RCC 7860 (cell line): ENCODE measurements at places on chromosomes 1 and 21.

GRCh38 chr21:17578876-17579275 is 33.8 kb downstream of the BTG3 start:
- DNase-seq: no peak

- peak; percentile 38 for DNase-seq
Measured at GRCh38 chr1:15029786-15030185, 123.8 kb upstream of the TMEM51 start.

DNA sequence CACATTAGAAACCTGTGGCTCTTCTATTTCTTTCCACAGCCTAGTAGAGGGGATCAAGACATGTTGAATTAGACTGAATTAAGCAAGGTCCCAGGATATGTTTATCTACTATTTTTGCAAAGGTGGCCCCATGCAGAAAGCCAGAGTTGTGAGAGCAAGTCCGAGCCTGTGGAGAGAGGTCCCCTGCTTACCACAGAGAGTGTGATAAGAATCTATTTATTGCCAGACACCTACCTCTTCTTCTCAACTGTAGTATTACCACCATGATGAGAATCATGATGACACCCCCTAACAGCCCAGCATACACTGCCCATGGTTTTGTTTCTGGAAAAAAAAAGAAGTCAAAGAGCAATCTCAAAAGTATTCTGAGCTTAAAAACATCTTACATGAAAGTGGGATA is 23.0 kb downstream of the SLAMF1 start:
- no peak for DNase-seq

DNA sequence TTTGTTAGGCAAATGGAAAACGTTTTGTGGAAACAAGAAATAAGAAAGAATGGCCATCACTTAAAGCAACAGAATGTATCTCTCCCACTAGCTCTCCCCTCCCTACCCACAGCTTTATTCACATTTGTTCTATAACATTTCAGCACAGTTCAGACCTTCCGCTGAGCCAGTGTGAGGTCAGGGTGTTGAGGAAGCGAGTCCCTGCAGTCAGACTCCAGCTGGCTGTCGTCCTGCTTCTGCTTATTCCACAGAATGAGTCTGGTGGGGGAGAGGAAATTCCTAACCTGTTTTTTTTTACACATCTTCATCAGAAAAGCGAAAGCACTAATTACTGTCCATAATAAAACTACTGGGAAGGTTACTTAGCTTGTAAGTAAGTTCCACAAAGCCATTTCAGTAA is 39.0 kb downstream of the MRPL39 start:
- peak; percentile 62 for DNase-seq

DNA sequence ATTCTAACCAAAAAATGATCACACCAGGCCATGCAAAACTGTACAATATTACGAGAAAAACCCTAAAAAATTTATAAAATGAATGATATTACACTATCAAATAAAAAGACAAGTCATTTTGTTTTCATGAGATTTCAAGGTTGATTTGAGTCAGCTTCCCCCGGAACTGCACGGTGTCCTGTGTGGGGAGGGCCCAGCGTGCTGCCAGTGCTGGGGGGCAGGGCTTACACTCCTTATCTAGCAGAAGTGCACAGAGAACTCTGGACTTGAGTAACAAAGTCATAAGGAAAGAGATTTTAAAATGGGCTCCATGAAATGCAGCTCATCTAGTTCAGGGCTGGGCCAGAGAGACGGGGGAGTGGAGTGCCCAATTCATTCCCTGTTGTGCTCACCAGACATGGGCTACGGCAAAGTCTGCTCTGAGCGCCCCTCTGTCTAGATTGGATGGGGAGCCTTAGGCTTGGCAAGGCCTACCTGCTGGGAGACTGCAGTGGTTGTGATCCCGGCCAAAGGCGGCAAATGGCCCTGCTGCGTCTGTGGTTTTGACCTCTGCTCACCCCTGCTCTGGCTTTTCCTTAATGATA is 50.1 kb downstream of the COQ8A start:
- no peak for DNase-seq

- DNase-seq: no peak
Measured at GRCh38 chr1:231632119-231632518, 5.5 kb downstream of the DISC1 start.

DNA sequence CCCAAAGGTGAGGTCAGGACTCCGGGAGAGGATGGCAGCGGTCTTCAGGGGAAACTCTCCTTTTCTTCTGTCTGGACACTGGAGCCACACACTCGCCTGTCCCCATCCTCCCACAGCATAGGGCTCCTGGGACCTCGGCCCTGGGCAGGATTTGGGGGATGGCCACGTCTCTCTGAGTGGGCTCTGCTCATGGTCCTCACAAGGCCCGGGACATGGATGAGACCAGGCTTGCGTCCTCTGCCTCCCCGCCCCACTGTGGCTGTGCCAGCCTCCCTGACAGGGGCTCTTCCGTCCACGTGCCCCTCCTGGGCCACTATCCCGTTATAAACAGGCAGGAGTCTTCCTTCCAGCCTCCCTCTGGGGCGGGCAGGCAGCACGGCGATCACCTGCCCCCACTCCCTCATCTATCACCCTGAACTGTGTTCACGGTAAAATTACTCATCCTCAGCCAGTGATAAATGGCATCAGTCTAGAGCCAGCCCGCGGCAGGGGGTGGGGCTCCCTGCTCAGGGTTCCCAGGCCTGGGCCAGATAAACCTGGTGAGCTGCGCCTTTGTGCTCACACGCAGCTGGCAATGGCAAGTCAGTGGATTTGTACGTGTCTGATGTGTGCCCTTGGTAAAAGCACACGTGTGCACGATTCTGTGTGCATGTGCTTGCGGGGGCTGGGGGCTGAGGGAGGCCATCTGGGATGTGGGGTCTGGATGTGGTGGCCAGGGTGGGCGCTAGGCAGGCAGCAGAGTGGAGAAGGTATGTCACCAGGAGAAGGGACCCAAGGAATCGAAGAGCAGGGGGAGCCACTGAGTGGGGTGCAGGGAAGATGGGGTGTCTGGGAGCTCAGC is 12.6 kb upstream of the SAMD11 start:
- peak; percentile 92 for DNase-seq

- DNase-seq: no peak
Measured at GRCh38 chr1:187262731-187263130, 434.0 kb downstream of the PLA2G4A start.
